ENCODE measurements at places on chromosomes 5 and 9.

DNA sequence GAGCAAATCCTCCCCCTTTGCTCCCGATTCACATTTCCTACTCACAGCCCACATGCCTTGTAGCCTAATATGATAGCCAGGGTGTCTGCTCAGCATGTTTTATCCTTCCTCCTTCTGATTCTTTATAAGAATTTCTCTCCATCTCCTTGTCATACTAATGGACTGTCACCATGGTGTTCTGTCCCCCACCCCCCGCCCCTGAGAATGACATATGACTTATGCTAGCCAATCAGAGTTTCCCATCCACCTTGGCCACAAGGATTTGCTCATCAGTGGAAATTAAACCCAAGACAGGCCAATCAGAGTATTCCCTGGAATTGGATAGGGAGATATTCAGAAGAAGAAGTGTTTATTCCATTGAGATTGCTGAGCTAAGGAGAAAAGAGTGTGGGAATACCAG lies 16.0 kb downstream of the ABLIM3 start:
- no peak for DNase-seq

DNA sequence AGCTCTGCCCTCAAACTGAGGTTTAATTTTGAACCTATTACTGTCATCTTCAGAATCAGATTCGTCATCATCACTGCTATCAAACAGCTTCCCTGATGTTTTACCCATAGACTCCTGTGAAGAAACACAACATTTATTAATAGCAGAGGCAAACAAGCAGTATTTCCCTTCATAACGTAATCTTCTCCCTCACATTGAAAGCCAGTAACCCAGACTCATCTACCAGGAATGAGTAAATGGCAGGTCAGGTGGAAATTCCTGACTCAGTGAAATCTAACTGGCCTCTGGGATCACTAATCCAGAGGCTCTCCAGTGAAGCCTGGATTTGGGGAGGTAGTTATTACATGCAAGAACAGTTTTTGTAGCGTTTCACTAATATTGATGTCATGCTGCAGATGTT lies 14.6 kb downstream of the NOL8 start:
- no peak for DNase-seq

- DNase-seq = no peak
Observed at GRCh38 chr9:95477441-95477840, 39.3 kb downstream of the PTCH1 start.

GRCh38 chr5:79853028-79853427 lies 138.0 kb downstream of the MTX3 start:
- DNase-seq = no peak

GRCh38 chr9:125844611-125845010 lies 97.4 kb downstream of the PBX3 start:
- no peak for DNase-seq

GRCh38 chr9:69809304-69809863 lies 11.2 kb upstream of the CFAP95 start:
- no peak for DNase-seq

GRCh38 chr5:135996611-135997010 lies 32.2 kb upstream of the TGFBI start:
- DNase-seq = no peak

DNA sequence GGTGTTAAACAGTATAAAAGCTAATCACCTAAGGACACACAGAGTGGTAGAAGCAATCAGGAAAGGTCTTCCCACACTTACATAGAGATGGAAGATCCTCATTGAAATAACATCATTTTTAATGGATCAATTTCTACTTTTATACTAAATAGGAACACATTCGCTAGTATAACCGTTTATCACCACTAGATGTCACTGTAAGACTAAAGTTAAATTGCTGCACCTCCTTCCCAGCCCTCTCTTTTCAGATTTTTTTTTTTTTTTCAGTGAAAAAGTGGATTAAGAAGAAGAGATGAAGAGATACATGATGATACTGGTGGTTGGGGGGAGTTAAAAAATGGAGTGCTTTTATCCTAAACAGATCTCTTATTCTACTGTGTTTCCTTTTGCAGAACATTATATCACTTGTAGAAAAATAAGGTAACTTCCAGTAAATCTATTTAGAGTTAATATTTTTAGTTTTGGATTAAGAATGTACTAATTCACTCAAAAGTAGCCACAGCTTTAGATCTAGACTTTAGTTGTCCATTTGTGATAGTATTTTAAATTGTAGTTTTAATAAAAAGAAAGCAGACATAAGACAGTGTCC lies 116.9 kb upstream of the ARRDC3 start:
- DNase-seq = no peak

DNA sequence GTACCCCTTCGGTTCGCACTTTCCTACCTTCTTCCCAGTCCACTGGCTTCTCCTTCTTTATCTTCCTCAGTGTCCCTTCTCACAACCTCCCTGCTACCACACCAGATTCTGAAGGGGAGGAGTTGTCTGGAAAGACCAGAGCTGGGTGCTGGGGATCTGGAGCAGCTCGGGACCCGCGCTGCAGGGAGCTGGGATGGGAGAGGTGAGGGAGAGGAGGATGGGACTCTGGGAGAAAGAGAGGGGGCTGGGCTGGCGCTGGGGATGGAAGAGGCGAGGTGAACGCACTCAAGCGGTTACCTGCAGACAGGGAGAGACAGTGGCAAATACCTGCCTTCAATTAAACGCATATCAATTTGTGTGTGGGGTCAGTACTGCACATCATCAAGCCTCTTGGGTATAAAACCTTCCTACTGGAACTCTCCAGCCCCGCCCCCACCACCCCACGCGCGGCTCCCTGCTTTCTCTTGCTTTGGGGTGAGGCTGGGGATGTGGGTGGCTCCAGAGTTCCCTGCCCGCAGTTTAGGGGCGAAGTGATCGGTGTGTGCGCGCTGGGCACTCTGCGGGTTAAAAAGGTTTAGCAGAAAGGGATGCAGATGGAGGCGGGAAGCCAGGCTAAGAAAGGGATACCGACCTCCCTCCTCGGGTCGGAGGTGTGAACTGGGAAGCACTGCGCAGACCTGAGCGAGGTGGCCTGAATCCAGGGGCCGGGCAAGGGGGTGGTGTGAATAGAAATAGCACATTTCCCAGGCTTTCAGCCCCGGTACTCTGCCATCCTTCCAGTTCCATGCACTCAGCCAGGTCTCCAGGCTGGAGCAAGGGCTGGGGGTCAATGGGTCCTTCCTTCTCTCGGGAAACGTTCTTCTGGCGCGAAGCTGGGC lies 977 bp upstream of the PAM start:
- no peak for DNase-seq

DNA sequence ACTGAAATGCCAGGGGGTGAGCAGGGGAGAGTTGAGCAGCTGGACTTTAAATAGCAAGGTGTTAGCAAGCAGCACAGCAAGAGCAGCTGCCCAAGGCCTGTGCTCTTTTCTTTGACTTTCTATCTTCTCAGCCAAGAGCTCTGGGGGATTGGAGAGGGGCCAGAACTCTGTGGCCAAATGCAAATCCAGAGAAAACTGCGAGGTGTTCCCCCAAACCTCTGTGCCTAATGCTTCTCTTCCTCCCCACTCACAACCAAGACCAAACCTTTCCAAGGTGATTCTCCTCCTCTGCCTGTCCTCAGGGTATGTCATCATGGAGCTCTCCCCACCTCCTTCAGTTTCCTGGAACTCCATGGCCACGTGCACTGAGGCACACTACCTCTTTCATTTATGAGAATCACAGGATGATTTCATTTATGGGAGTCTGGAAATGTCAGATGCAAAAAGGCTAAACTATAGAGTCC lies 118.7 kb upstream of the WWC1 start:
- no peak for DNase-seq

- DNase-seq = no peak
Observed at GRCh38 chr5:109961751-109962150, 272.0 kb downstream of the MAN2A1 start.

DNA sequence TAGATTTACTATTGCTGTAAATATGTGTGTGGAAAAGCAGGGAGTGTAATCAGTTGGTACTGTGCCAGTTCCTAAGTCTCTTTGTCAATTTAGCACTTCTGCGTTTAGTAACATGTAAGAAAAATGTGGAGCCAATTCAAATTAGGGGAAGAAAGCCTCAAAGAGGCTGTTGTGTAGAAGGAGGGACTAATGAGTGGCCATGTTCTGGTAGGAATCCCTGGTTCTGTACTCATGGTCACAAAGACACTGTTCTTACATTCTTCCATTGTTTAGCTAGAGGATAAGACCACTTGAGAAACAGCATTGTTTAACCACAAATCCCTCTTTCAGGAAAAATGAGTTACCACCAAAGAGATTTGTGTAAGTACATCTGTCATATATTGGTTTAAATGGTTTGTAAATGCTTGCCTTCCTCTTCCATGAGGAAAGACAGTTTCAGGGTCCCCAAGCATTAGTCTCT lies 14.9 kb downstream of the ARHGEF28 start:
- no peak for DNase-seq

- DNase-seq = peak; percentile 68
Observed at GRCh38 chr9:131276094-131276888, at the start of gene FAM78A. FAM78A (minus strand) TSS chr9:131276510; CDS start chr9:131276179, 331 bp downstream.

GRCh38 chr5:52725065-52725746 lies 62.5 kb upstream of the ITGA1 start:
- peak; percentile 56 for DNase-seq

DNA sequence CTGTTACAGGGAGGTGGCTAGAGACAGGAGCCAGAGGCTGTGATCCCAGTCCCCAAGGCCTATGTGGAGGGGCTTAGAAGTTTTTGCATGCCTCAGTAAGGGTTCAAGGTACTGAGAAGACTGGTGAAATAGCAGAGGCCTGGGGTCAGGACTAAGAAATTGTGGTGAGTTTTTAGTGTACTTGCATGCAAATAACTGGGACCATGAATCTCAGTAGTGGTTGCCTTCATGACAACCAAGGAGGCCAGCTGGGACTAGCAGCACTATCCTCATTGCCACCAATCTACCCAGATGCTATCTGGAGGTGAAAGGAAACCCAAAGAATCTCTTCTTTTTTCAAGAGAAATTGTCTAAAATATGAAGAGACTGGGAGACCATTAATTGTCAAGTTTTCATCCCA lies 395.1 kb downstream of the CETN3 start:
- no peak for DNase-seq

DNA sequence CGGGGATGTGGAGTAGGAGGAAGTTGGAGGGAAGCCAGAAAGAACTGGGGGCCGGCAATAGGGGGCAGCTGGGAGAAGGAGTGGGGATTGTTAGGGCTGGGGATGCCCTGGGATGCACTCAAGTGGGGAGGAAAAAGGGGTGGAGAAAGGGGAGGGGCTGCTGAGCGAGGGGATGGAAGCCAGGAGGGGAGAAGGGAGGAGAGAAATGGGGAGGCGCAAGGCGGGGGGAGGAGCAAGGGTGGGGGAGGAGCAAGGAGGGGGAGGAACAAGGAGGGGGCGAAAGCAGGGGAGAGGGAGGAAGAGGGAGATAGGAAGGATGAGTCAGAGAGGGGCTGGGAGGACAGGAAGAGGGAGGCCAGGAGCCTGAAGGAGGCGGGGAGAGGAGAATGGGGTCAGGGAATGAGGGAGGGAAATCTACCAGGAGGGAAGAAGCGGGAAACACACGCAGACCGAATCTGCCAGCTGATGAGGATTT lies 1.6 kb downstream of the IRX4 start:
- no peak for DNase-seq

- no peak for DNase-seq
Observed at GRCh38 chr9:137054932-137055384, 1.1 kb upstream of the ENTPD2 start.

GRCh38 chr9:123485216-123485615 lies 129.2 kb downstream of the CRB2 start:
- DNase-seq = no peak

- no peak for DNase-seq
Observed at GRCh38 chr9:94173632-94174031, 85.5 kb upstream of the ZNF169 start.

- peak; percentile 33 for DNase-seq
Observed at GRCh38 chr5:111735583-111736270, 21.3 kb downstream of the NREP start.

DNA sequence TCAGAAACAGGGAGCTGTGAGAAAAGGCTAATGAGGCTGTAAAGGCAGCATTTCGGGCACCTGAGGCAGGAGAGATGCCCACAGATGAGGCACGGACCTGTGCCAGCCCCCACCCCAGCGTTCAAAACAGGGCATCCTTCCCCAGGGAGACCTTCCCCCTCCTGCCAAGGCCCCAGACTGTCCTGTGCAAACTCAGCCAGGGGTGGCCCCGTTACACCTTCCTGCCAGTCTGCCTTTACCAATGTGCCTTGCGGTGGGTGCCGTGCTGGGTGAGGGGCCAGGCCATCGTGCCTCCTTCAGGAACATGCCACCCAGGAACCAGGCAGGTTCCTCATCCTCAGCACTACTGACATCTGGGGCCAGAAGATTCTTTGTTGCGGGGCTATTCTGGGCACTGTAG lies 53.9 kb downstream of the AK8 start:
- DNase-seq = no peak

DNA sequence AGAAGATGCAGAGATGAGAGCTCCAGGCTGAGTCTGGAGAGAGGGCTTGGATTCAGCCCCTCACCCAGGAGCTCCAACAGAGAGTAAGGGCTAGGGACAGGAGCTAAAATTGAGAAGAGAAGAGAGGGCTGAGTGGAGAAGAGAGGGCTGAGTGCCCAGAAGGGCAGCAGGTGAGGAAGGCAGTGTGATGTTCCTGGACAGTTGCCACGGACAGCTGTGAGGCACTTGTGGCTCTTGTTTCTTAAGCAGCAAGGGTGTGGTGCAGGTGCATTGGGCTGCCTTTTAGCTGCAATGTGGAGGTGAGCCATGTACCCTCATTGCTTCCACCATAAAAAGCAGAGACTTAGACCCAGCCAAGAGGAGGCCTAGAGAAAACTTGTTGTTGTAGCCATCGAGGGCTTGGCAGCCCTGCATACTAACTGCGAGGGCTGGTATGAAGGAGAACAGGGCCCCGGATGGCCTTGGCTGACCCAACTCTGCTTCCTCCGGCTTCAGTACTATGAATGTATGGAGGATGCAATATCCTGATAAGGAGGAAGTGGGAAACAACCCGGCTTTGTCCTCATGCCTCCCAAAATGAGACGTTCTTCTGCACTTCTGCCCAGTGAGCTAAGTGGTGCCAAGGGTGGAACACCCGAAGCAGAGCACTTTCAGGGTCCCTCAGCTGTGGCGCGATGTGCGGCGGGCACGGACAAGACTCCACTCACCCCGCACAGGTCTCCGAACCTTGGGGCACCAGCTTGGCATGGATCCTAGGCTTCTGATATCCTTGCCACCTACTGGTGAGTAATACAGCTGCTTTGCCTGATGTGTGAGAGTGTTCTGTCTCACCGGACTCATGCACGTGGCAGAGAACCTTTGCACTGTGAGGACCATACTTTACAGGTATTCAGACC lies 65.2 kb downstream of the LRRC70 start:
- no peak for DNase-seq

- no peak for DNase-seq
Observed at GRCh38 chr9:17928228-17928627, 349.4 kb downstream of the SH3GL2 start.

- DNase-seq = peak; percentile 72
Observed at GRCh38 chr9:72292874-72293607, 72.0 kb downstream of the ZFAND5 start.

DNA sequence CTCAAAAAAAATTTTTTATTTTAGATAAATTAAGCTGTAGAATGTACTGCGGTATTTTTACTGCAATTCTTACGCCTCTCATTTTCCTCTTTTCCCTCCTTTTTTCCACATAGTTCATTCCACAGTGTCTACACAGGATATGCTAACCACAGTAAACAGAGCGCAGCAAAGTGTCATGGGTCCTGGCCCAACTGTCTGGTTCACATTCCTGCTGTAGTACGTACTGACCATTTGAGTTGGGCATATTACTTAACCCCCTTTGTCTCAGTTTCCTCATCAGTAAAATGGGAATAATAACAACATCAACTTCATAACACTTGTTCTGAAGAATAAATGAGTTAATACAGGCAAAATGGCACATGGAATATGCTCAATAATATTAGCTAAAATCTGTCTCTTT lies 41.6 kb downstream of the SLC44A1 start:
- DNase-seq = no peak

Data from left colon (tissue), 2 donors.